IPS DF 6.9 (cell line): ENCODE measurements at places on chromosomes 16 and 17.

DNA sequence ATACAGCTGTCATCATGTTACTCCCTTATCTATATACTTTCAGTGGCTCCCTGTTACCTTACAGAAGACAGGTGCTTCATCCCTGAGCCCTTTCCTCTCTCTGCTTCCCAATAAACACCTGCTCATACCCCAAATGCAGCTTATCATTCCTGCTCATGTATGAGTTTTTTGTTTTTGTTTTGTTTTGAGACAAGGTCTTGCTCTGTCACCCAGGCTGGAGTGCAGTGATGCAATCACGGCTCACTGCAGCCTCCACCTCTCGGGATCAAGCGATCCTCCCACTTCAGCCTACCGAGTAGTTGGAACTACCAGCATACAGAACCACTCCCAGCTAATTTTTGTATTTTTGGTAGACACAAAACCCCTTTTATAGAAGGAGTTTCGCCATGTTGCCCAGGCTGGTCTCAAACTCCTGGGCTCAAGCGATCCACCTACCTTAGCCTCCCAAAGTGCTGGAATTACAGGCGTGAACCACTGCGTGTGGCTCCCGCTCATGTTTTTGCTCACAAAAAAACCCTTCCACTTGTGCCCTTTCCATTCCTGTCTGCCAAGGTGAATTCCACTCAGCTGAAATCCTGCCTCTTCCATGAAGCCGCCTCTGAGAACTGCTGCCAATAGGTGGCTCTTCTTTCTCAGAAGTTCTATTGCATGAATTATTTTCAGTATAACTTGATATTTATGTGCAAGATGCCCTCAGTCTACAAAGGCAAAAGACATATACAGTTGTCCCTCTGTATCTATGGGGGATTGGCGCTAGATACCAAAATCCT is 7.9 kb upstream of the RNF157 start:
- no peaks in the 10 kb centered on the region; the same call in 1 of the 2 replicates for H3K4me1 ChIP-seq
- H3K36me3 ChIP-seq = no peaks in the 10 kb centered on the region
- no peak for DNase-seq

GRCh38 chr17:71055128-71055527 is 885.8 kb downstream of the KCNJ2 start:
- H3K4me1 ChIP-seq = no peaks in the 10 kb centered on the region
- no peak for DNase-seq
- H3K4me3 ChIP-seq = no peak overlapping the region
- H3K27me3 ChIP-seq = no peaks in the 10 kb centered on the region

GRCh38 chr16:3095869-3096268 is 3.2 kb downstream of the ZSCAN10 start:
- no peak overlapping the region for H3K27ac ChIP-seq
- H3K4me1 ChIP-seq = peaks cover 7% of the 10 kb centered on the region
- no peak for DNase-seq

DNA sequence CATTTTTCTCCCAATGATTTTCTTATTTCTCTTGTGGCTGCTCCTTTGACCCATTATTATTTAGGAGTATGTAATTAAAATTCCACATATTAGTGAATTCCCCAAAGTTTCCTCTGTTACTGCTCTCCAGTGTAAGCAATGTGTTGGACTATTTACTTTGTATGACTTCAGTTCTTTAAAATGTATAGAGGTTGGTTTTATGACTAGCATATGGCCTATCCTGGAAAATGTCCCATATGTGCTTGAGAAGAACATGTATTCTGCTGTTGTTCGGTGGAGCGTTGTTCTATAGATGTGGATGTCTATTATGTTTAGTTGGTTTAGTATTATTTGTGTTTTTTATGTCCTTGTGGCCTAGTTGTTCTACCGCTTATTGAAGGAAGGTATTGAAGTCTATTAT is 6.0 kb upstream of the NT5M start:
- H3K36me3 ChIP-seq = no peaks in the 10 kb centered on the region
- no peaks in the 10 kb centered on the region; the same call in 1 of the 2 replicates for H3K27me3 ChIP-seq
- H3K4me1 ChIP-seq = no peaks in the 10 kb centered on the region
- no peak overlapping the region for H3K4me3 ChIP-seq

DNA sequence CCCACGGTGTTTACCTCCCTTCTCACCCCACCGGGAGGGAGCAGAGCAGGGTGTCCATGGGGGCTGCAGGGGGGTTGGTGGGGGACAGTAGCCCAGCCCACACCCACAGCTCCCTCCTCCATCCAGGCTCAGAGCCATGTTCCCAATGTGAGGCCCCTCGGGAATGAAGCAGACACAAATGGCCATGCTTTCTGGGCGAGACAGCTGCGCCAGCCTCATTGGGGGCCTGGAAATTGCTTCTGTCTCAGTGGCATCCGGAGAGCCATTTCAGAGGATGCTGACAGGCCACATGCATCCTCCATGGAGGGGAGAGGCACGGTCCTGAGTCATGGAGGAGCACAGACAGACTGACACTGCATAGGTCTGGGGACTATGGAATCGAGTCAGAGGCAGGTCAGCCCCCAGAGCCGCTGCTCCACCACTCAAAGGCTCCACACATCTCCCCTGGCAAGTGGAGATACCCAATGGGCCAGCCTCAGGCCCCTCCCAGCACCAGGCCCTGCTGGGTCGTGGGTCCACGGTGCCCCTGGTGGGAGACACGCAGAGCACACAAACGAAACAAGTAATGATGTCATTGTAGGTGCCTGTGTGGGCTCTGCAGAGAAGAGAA is 59.6 kb upstream of the ENPP7 start:
- no peaks in the 10 kb centered on the region for H3K27me3 ChIP-seq
- no peak overlapping the region for H3K4me3 ChIP-seq
- H3K4me1 ChIP-seq = peaks cover 6% of the 10 kb centered on the region; the same call in 1 of the 2 replicates
- no peaks in the 10 kb centered on the region for H3K36me3 ChIP-seq

- no peak for DNase-seq
Observed at GRCh38 chr16:87392821-87393679, 914 bp downstream of the MAP1LC3B start.

- no peaks in the 10 kb centered on the region for H3K27me3 ChIP-seq
- H3K4me1 ChIP-seq = peaks cover 1% of the 10 kb centered on the region; the same call in 1 of the 2 replicates
- DNase-seq = no peak
- no peak overlapping the region for H3K4me3 ChIP-seq
- H3K27ac ChIP-seq = no peak overlapping the region
- H3K36me3 ChIP-seq = no peaks in the 10 kb centered on the region
Observed at GRCh38 chr17:27354491-27355081, 60.7 kb downstream of the WSB1 start.

DNA sequence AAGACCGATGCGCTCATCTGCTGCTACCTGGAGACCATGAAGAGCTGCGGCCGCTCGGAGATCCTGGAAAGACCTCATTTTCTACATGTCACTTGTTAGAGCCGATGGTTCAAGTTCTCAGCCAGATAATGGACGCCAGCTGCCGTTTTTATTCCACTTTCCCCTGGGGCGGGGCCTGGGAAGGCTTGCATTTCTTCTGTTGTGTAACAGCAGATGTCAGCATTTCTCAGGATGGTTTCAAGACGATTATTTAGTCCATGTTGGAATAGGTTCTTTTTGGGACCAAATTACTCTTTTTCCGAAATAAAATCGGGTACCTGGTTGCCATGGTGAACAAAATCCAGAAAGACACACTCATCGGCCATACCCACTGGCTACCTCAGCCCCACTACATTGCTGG is 1418.3 kb downstream of the CDH11 start:
- H3K4me3 ChIP-seq = no peak overlapping the region
- no peaks in the 10 kb centered on the region for H3K4me1 ChIP-seq
- no peak overlapping the region for H3K27ac ChIP-seq
- DNase-seq = no peak
- H3K27me3 ChIP-seq = no peaks in the 10 kb centered on the region
- H3K36me3 ChIP-seq = no peaks in the 10 kb centered on the region

GRCh38 chr17:56085576-56086267 is 67.6 kb upstream of the ANKFN1 start:
- H3K4me1 ChIP-seq = no peaks in the 10 kb centered on the region
- DNase-seq = no peak
- H3K27ac ChIP-seq = no peak overlapping the region
- H3K27me3 ChIP-seq = no peaks in the 10 kb centered on the region
- H3K4me3 ChIP-seq = no peak overlapping the region
- no peaks in the 10 kb centered on the region for H3K36me3 ChIP-seq

DNA sequence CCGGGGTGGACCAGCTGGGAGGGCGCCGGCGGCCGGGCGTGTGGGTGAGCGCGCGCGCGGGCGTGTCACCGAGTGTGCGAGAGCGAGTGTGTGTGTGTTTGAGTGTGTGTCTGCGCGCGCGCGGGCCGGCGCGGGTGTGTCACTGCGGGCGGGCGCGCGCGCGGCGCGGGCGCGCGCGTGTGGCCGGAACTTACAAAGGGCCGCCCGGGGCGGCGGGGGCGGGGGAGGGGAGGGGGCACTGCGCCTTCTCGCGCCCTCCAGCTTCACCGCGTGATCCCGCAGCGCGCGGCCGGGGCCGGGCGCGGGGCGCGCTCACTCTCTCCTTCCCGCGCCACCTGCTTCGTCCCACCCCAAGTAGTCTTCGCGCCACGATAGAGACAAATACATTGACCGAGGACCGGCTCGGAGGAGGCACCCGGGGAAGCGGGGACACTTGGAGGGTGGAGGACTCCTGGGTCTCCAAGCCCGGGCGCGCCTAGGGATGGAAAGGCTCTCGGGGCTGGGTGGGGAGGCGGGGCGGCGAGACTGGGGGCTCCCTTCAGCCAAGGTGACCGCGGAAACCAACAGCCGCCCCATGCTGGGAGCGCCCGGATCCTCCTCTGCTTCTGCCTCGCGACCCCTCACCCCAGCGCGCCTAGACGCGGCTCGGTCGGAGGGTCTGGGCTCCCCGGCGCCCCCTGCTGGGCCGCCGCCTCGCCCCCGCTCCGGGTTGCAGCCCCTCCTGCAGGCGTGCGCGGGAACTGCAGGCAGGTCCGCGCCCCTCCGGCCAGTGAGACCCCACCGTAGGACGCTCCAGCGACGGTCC is at the start of gene SRCIN1:
Gene SRCIN1, minus strand, starts transcription at position 112 of the 805 bp plus-strand sequence. CDS start 247 bp downstream, outside the sequence.
- H3K27ac ChIP-seq = no peak within 1 kb of the TSS
- peaks cover 5% of the 10 kb centered on the region; the same call in 1 of the 2 replicates for H3K27me3 ChIP-seq
- H3K36me3 ChIP-seq = no peaks in the 10 kb centered on the region
- no peak for DNase-seq
- H3K4me1 ChIP-seq = peaks cover 29% of the 10 kb centered on the region

DNA sequence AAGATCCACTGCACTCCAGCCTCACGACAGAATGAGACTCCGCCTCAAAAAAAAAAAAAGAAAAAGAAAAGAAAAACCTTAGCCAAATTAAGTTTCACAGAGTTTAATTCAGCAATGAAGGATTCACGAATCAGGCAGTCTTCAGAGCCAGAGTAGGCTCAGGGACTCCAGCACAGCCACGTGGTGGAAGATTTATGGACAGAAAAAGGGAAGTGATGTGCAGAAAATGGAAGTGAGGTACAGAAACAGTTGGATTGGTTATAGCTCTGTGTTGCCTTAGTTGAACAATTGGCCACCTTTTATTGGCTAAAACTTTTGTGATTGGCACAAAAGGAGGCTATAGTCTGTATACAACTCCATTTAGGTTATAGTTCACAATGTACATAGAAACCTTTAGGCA is 256.6 kb downstream of the HS3ST3B1 start:
- no peak overlapping the region for H3K27ac ChIP-seq
- no peak overlapping the region for H3K4me3 ChIP-seq
- no peak for DNase-seq
- peaks cover 4% of the 10 kb centered on the region; the same call in 1 of the 2 replicates for H3K4me1 ChIP-seq

DNA sequence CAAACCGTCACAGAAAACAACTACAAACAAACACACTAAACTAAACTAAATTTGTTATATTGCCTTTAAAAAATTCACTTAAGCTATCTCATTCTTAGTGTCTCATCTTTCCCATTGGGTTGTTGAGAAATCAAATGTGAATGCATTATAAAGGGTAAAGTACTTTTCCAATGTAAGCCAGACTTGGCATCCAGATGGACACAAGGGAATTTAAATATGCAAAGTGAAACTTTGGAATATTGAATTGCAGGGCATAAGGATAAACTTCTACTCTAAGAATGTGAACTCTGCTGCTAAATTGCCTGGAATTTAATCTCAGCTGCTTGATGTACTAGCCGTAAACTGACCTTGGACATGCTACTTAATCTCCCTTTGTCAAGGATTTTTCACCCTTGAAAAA is 1554.6 kb downstream of the CDH8 start:
- no peaks in the 10 kb centered on the region for H3K27me3 ChIP-seq
- no peak overlapping the region for H3K27ac ChIP-seq
- no peaks in the 10 kb centered on the region for H3K36me3 ChIP-seq
- DNase-seq = no peak
- no peak overlapping the region for H3K4me3 ChIP-seq

GRCh38 chr17:79627766-79628690 is 17.2 kb upstream of the RBFOX3 start:
- H3K4me1 ChIP-seq = peaks cover 2% of the 10 kb centered on the region; the same call in 1 of the 2 replicates
- H3K27ac ChIP-seq = no peak overlapping the region
- no peaks in the 10 kb centered on the region; the same call in 1 of the 2 replicates for H3K36me3 ChIP-seq

DNA sequence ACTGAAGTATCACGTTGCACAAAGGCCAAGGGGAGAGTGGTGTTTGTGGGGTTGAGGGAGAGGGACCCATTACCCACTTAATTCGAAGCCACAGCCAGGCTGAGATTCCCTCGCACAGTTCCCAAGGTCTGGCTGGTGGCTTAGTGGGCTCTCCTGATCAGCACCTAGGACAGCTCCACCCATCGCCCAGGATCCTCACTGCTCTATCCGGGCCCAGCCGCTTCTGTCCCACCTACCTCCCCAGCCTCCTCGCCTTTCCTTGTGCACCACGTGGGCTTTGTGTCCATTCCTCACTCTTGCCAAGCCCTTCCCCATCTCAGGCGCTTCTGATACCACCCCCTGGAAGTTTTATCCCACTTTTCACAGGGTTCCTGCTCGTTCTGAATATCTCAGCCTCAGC is 163.5 kb downstream of the CCT6B start:
- no peaks in the 10 kb centered on the region for H3K36me3 ChIP-seq
- no peaks in the 10 kb centered on the region; the same call in 1 of the 2 replicates for H3K27me3 ChIP-seq
- DNase-seq = peak; percentile 54
- H3K27ac ChIP-seq = no peak overlapping the region
- H3K4me3 ChIP-seq = no peak overlapping the region

DNA sequence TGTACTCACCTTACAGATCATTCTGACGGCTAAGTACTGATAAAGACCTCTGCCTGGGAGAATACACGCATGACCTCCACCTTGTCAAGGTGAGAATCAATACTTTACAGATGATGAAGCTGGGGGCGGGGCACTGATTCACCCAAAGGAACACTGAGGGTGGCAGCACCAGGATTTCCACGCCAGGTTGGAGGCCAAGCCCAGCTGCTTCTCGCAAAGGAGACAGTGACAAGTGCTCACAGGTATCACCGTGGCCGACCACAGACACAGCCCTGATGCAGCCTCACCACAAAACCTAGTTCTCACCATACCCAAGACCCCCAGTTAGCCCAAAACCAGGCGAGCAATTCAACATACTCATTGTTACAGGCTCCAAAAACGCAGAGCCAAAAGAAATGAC is 434.2 kb downstream of the SOX9 start:
- no peaks in the 10 kb centered on the region for H3K27me3 ChIP-seq
- no peaks in the 10 kb centered on the region for H3K36me3 ChIP-seq
- DNase-seq = no peak
- H3K4me3 ChIP-seq = no peak overlapping the region
- no peak overlapping the region for H3K27ac ChIP-seq
- H3K4me1 ChIP-seq = 0 out of 2 replicates have a peak, but pooled peaks cover 2% of the 10 kb centered on the region

- no peaks in the 10 kb centered on the region for H3K36me3 ChIP-seq
- DNase-seq = no peak
- H3K4me1 ChIP-seq = no peaks in the 10 kb centered on the region
- no peak overlapping the region for H3K4me3 ChIP-seq
- no peaks in the 10 kb centered on the region for H3K27me3 ChIP-seq
- no peak overlapping the region for H3K27ac ChIP-seq
Observed at GRCh38 chr17:33013596-33014375, 22.1 kb downstream of the SPACA3 start.

- H3K27ac ChIP-seq = no peak overlapping the region
- H3K27me3 ChIP-seq = no peaks in the 10 kb centered on the region
- DNase-seq = no peak
- H3K36me3 ChIP-seq = no peaks in the 10 kb centered on the region
- H3K4me1 ChIP-seq = peaks cover 2% of the 10 kb centered on the region; the same call in 1 of the 2 replicates
- no peak overlapping the region for H3K4me3 ChIP-seq
Observed at GRCh38 chr16:77721752-77722308, 484 bp upstream of the NUDT7 start.
